Renal cortex interstitium (tissue), 15 donors: ENCODE measurements at places on chromosomes 4 and X.

GRCh38 chr4:121011780-121012340, 60.5 kb downstream of the NDNF start:
- DNase-seq: no peak

GRCh38 chrX:30217465-30217864, 2.1 kb downstream of the MAGEB2 start:
- no peak for DNase-seq

GRCh38 chr4:119068529-119068962, 67.1 kb upstream of the MYOZ2 start:
- DNase-seq: no peak

- DNase-seq: no peak
These were observed 595.0 kb upstream of the BOD1L1 start for GRCh38 chr4:14222377-14223029.

DNA sequence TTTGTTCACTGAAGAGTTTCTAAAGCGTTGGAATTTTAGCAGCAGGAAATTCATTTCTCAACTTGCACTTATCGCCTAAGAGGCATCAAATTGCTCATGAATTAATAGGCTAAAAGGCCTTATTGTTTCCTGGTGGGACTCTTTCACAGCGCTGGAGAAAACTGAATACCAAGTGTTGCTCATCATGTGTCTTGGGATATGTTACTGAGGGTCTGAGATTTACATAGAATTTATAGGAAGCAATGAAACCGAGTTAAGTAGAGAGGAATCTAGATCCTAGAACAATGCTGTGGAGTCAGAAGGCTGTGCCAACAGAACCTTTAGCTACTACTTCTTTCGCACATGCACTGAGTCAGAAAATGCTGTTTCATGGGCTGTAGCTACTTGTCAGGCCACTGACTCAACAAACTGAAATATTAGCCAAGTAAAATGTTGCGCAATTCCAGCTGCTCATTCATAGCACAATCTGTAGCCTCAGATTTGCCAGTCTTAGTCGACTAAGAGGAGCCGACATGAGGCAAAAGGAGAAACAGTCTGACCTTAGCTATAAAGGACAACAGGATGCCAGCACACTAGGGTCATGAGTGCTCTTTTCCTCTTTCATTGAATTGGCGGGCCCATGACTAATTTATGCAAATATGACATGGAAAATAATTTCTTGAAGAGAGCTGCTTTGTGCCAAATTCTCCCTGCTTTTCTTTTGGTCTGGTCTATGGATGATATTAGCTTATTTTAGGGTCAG, 35.9 kb upstream of the CXCL8 start:
- DNase-seq: no peak

DNA sequence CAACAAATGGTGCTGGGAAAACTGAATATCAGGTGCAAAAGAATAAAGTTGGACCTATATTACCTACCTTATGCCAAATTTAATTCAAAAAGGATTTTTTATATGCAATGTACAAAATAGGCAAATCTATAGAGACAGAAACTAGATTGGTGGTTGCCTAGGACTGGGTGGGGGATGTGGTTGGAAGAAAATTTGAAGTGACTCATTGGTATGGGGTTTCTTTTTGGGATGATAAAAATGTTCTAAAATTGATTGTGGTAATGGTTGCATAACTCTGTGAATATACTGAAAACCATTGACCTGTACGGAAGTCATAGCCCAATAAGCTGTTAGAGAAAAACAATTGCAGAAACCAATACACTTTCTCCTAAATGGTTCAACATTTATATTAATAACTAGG, 72.1 kb downstream of the COL4A5 start:
- DNase-seq: no peak

- no peak for DNase-seq
These were observed 114.4 kb downstream of the GLRA3 start for GRCh38 chr4:174714393-174715211.

GRCh38 chr4:10051517-10052135, 30.3 kb upstream of the SLC2A9 start:
- no peak for DNase-seq

- DNase-seq: no peak
These were observed 10.4 kb upstream of the HSPA4L start for GRCh38 chr4:127771535-127772275.

DNA sequence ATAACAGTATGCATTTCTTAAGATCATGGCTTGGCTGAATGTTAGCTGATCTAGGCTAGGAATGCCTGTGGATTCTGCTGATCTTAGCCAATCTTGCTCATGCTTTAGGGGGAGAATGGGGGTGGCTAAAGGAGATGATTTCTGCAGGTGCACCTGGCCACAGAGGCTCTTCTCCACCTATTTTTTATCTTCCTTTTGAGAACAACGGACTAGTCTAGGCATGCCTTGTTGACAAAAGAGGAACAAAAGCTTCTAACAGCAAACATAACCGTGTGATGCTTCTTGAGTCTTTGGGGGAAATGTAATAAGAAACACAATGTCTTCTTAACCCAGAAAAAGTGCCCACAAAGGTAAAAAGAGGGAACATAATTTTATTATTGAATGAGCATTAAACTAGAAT, 743.5 kb downstream of the ARAP2 start:
- DNase-seq: no peak

GRCh38 chrX:39895218-39896110, 202.3 kb downstream of the BCOR start:
- DNase-seq: no peak

- DNase-seq: no peak
These were observed 246.9 kb upstream of the HDX start for GRCh38 chrX:84748965-84749656.

DNA sequence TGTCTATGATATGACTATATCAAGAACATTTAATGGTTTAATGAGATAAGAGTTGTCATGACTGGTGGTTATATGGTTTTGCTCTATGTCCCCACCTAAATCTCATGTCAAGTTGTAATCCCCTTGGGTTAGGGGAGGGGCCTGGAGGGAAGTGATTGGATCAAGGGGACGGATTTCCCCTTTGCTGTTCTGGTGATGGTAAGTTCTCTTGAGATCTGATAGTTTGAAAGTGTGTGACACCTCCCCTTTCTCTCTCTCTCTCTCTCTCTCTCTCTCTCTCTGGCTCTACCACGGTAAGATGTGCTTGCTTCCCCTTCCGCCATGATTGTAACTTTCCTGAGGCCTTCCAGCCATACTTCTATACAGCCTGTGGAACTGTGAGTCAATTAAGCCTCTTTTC, 803.4 kb downstream of the TRIML1 start:
- no peak for DNase-seq

DNA sequence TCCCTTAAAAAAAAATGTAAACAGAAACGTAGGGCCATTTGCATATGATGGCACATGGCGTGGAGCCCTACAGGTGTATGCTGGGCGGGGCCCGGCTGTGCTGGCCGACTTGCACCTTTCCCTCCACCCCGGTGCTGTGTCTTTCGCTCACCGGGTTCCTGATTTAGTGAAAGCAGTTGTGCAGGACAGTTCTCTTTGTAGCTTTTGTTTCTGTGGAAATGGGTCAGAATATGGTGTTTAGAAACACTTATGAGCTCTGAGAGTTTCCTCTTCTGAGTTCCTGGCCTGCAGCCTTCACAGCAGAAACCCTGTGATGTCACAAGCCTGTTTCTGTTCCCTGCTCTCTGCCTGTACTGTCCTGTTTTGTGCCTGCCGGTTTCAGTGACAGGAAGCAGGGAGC, 22.5 kb upstream of the MSANTD1 start:
- no peak for DNase-seq

DNA sequence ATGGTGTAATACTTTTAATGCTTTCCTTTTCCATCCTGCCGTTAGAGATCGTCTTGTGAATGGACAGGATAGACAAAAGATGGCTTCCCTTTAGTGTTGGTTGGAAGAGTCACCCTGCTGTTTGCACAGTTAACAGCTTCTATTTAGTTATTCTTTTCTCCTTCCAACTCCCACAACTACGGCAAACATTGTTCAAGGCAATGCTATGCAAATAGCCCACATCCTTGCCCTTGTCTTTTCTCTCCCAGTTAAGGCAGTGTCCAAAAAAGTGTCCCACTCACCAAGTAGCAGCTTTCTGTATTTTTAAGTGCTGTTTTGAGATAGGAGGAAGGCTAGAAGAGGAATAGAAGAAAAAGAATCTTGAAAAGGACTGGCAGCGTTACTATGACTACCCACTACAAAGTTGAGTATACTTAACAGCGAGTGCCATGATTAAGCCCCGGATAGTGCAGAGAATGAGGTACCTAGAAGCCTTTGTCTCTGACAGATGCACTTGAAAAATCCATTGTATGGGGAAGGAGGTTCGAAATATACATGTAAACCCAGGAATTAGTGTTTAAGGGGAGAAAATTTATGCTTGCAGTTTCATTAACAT, 12.1 kb upstream of the RUFY3 start:
- no peak for DNase-seq

DNA sequence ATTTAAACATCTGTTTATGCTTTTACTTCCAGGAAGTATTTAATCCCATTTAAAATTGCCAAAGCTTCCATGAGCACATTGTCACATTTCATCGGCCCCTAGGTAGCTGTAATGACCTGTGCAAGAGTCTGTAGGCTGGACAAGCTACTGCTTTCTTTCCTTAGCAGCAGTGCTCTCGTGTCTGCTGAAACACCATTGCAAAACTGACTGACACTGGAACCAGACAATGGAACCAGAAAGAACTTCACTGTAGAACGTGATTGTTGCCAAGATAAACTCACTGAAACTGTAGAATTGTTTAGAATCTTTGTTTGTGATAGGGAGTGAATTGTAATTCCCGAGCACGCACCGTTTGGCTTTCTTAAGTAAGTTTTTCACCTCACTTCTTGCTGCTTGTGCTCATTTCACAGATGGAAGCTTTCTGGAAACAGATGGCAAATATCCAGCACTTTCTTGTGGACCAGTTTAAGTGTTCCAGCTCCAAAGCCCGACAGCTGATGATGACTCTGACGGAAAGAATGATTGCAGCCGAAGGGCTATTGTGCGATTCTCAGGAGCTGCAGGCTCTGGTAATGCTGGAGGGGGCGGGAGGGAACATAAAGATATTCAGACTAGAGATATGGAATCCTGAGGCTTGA, 36.9 kb downstream of the EVC start:
- peak; percentile 71 for DNase-seq

DNA sequence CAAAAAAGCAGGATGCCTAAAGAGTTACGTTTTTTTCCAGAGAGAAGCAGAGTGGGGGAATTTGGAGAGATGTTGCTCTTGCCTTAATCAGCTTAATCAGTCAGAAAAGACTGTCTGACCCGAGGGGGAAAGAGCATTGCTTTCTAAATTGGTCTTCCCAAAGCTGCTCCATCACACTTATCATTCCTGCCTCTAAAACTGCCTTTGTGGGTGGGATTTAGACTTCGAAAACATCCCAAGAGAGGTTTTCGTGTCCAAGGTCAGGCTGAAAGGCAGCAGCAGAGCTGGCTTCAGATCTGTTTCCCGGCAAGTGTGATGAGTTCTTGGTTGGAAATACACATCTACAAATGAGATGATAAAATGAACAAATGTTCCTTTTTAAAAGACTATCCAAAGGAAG, 155.2 kb downstream of the SH2D1A start:
- no peak for DNase-seq
